Osteoblast (primary cell): ENCODE measurements at places on chromosomes 16 and 17. TPM values are rescaled to one million over a fixed set of nuclear protein-coding genes. Genes with fewer than 3 reads are reported as not detected.

CCDC200 gene
- not detected in 2 replicates for total RNA-seq

CMTM2 gene
- not detected in 2 replicates for total RNA-seq

STX1B gene
- 0.72 and 2.9 TPM in 2 replicates for total RNA-seq

ALOX12B gene
- not detected in 2 replicates for total RNA-seq

SPAG5 gene
- 4.3 and 6.2 TPM in 2 replicates for total RNA-seq

DNA sequence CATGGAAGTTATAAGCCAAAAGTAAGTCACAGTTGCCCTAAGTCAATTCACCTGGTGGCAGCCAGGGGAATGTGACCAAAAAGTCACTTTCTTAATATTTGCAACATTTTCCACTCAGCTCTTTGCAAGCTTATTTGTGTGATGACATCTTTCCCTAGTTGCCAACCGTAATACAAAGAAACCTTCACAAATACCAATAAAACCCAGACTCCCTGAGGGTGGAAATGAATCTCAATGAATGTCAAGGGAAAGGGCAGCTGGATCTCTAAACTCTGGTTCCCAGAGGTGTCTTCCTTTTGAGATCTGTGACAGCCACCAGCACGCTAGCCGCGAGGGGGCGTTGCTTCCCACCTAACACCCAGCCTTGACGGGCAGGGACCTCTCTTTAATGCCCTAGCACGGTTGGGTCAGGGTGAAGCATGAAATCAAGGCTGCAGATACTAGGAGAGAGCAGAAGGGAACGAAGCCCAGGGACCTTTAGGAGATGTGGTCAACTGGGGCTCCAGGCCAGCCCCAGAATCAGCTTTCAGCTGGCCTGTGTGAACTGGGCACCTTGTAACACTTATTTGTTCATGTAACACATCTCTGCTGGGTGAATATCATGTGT lies 82.2 kb downstream of the CMC2 start:
- peak; percentile 87 for DNase-seq

DNA sequence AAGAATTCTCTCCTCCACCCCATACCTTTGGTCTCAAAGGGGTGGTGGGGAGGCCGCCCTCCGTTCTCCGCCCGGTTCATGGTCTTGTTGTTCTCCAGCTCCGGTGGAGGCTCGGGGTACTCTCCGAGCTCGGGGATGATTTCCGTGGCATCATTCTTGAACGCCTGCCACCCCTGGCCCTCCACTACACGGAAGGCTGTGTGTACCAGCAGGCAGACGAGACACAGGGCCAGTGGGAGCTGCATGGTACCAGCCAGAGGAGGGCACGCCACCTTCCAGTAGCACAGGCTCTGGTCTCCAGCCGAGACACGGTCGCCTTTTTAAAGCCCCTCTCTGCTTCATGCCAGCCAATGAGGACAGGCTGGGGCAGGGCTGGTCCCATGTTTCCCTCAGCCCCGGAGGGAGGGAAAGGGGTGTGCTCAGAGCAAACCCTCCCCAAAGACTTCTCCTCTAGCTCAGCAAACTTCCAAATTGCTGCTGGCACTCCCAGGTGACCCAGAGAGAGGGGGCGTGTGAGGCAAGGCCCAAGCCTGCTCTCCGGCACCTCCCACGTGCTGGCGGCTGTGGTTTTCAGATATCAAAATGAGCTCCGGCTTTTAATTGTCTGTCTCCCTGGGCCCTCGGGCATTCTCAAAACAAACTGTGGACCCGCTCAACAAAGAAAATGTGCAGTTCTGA lies at the start of gene SOST:
SOST (minus strand) TSS at position 295 of the 678 bp plus-strand sequence; CDS start at position 245, 50 bp downstream.
- no peak for DNase-seq

GRCh38 chr16:66116163-66117002 lies 250.1 kb upstream of the CDH5 start:
- peak; percentile 50 for DNase-seq

- DNase-seq: no peak
Observed at GRCh38 chr16:52929478-52930400, 123.0 kb downstream of the CHD9NB start.

DNA sequence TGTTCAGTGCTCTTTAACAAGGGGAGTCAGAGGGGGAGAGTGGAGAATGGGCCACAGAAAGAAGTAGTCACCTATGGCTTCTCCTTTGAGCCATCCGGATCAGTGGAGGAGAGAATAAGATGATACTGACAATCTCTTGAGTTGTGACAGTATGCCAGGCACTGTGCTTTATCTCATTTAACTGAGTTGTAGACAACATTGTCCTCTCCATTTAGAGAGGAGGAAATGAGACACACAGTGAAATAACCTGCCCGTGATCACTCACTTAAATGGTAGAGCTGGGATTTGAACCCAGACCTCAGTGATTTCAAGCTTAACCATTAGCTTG lies 17.8 kb upstream of the EEF2K start:
- peak; percentile 23 for DNase-seq

DNA sequence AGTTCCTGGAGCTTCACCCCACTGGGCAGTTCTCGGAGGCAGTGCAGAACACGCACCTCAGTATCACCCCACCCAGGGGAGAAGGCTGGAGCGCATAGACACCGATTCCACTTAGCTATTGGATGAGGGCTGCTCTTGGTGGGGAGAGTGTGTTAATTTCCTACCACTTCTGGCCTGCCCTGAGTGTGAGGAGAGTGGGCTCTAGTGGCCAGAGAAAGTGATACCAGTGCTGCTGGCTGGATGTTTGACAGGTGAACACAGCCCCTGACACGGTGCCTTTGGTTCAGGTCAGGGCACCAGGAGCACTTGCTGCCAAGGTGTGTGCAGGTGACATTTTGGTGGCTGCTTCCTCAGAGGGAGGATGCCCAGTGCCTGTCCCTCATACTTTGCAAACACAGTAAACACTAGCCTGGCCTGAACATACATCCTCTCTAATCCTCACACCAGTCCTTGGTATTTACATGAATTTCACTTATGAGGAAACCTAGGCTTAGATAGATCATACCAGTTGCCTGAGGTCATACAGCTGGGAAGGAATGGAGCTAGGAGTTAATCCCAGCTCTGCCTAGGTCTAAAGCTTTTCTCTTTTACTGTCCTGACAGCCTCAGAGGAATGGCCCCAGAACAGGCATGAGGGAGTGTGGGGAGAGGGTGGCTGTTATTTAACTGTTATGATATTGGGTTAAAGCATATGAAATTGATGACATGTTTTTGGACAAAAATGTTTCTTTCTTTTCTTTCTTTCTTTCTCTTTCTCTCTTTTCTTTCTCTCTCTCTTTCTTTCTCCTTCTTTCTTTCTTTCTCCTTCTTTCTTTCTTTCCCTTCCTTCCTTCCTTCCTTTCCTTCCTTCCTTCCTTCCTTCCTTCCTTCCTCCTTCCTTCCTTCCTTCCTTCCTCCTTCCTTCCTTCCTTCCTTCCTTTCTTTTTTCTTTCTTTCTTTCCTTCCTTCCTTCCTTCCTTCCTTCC lies 21.0 kb upstream of the ITGAX start:
- DNase-seq: peak; percentile 81

DNA sequence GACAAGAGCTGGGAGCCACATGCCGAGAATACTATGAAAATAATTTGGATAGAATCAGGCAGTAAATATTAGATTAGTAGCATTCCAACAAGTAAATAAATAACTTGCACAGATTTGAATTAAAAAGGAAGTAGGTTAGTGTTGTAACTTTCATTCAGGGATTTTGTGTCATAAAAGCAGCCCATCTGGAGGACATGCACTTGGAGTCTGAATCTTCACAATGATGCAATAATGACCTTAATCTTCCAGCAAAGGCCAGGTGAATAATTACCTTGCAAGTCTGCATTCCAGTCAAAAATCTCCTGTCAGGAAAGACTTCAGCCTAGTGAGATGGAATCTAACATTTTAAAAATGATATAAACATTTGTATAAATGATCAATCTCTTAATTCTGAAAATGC lies 518.1 kb downstream of the KCNJ2 start:
- no peak for DNase-seq

DNA sequence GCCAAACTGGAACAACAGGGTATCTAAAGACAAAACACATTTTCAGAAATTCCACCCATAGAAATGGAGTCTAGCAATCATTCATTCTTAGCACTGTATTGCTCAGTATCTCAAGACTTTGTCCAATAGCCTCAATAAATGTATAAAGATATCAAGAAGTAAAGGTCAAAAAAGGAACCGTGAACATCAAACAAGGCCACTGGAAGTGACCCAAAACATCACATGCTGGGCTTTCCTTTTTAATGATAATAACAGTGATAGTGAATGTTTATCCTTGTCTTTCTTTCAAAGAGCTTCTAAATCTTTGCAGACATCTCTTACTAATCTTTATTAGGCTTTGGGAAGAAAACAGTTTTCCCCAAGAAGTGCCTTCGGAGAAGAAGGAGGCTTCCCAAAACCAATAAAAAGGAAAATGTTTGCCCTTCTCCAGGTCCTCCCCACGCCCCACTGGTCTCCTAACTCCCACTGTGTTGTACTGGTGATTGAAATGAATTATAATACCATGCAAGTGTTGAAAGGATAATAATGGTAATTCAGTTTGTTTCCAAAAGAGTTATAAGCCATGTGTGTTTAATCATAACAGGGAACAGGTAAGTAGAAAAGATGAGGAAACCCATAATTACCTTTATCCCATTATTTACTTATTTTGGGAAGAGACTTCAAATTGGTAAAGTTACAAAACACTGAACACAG lies 18.6 kb downstream of the RNF43 start:
- no peak for DNase-seq

- no peak for DNase-seq
Observed at GRCh38 chr17:57343717-57344116, 87.4 kb downstream of the MSI2 start.

DNA sequence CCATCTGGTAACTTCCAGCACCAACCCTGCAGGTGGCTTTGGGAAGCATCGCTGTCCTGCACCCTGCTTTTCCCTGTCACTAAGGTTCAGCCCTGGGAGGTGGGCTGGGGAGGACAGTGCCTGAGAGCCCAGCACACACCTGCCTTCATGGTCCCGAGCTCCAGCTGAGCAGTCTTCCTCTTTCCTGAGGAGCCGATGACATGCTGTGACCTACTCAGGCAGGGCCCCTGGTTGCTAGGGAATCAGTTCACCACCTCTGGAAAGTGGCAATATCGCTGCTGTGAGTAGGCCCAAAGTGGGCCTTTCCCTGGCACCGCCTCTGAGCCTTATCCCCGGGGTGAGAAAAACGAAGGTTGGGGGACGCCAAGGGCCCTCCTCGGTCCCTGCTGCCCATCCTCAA lies 17.9 kb downstream of the ST3GAL2 start:
- DNase-seq: no peak

- DNase-seq: peak; percentile 73
Observed at GRCh38 chr17:17740615-17741348, 59.5 kb downstream of the RAI1 start.

GRCh38 chr16:27202923-27203506 lies 311 bp upstream of the KDM8 start:
- peak; percentile 92 for DNase-seq

- DNase-seq: no peak
Observed at GRCh38 chr17:50558091-50558490, 2.4 kb upstream of the CACNA1G start.

DNA sequence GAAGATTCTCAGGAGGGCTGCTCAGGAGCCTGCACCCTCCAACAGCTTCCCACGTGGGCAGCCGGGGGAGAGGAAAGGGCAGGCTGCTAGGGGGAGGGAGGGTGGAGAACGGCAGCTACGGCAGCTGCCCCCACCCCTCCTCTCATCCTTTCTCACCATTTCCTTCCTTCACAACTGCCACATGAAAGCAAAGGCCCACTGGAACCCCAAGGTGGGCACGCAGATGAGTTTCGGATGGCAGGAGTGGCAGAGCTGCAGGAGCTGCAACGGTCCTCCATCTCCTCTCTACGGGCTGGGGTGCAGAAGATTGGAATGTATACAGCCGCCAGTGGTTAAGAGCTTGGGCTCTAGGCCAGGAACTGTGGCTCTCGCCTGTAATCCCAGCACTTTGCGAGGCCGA lies 77.7 kb downstream of the GAS7 start:
- DNase-seq: peak; percentile 50

DNA sequence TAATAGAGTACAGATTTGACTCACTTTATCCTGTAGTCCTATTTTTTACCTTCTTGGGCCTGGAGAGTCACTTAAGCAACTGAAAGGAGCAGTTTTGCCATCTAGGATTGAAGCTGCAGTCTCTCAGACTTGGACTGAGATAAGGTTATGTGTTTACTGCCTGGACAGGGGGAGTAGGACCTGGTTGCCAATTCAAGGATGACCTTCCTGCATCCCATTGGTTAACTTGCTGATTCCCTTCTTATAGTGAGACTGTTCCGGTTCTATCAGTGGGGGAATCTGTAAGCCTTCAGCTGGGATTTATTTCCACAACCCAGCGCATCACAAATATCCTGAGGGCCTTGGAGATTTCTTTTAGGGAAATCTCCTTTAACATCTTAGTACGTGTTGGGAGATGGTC lies 2.9 kb downstream of the UBN1 start:
- DNase-seq: peak; percentile 44

- no peak for DNase-seq
Observed at GRCh38 chr16:51682905-51683304, 531.8 kb upstream of the SALL1 start.
